ENCODE measurements at places on chromosomes 11 and 22.

GRCh38 chr11:26193694-26194365 lies 138.1 kb upstream of the ANO3 start:
- DNase-seq: no peak

- DNase-seq: no peak
Measured at GRCh38 chr11:2287091-2287490, 14.6 kb downstream of the C11orf21 start.

DNA sequence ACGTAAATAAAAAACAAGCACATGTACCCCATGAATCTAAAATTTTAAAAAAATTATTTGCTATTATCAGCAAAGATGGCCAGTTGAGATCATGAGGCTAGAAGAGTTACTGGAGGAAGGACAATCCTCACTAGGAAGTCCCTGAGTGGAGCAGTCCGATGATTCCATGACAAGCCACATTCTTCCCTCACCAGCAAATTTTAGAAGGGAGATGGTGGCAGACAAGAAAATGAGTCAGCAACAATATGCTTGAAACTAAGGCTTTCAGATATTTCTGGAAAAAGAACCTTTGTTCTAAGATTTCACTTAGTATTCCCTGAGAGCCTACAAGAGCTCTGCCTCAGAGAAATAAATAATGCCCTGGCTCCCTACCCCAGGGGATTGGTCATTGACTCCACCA lies 34.9 kb downstream of the P4HA3 start:
- DNase-seq: no peak

GRCh38 chr11:111826322-111826950 lies 44.9 kb downstream of the ALG9 start:
- DNase-seq: no peak

GRCh38 chr11:11329062-11329806 lies 23.8 kb downstream of the CSNK2A3 start:
- no peak for DNase-seq
